Naive thymus-derived CD4-positive, alpha-beta T cell (primary cell): ENCODE measurements at places on chromosomes 12 and 14. TPM values are rescaled to one million over a fixed set of nuclear protein-coding genes. Genes with fewer than 3 reads are reported as not detected.

The SLC25A47 gene
- total RNA-seq, result not detected

The SLC35E3 gene
- 8.6 and 9.0 TPM in 2 replicates for total RNA-seq

The TAS2R7 gene
- total RNA-seq, result not detected

- H3K27me3 ChIP-seq, result no peaks in the 10 kb centered on the region
- H3K4me3 ChIP-seq, result no peak overlapping the region
- DNase-seq, result no peak
Measured at GRCh38 chr12:26878661-26879119, 45.7 kb upstream of the ITPR2 start.

DNA sequence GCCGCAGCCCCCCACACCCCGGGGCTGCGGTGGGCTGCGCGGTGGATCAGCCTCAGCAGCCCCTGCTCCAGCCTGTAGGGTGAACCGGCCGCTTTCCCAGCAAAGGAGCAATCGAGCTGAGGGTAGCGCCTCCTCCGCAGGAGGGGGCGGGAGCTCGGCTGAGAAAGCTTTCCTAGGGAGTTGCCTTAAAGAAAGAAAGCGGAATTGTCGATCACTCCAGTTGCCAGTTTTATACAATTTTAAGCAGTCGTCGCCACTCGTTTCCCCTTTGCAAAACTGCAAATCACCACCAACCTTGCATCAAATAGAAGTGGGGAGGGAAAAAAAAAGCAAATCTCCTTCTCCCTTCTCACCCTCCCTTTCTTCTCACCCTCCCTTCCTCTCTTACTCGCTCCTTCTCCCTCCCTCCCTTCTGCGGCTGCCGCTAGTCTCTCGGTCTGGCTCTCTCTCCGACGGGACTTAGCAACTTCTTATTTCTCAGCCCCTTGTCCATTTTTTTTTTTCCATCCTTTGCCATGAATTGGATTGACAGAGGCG lies at the start of gene PDE3A:
Gene PDE3A, plus strand, starts transcription at position 424 of the 537 bp plus-strand sequence. CDS start 748 bp downstream, outside the sequence.
- DNase-seq, result no peak
- H3K4me1 ChIP-seq, result no peaks in the 10 kb centered on the region
- H3K27me3 ChIP-seq, result no peaks in the 10 kb centered on the region
- H3K4me3 ChIP-seq, result no peak within 1 kb of the TSS
- no peak within 1 kb of the TSS for H3K27ac ChIP-seq

GRCh38 chr12:75856235-75856634 lies 175.3 kb downstream of the PHLDA1 start:
- H3K4me1 ChIP-seq, result no peaks in the 10 kb centered on the region
- no peak for DNase-seq
- H3K27me3 ChIP-seq, result no peaks in the 10 kb centered on the region
- no peak overlapping the region for H3K4me3 ChIP-seq
- H3K27ac ChIP-seq, result no peak overlapping the region

- no peak overlapping the region for H3K27ac ChIP-seq
- H3K27me3 ChIP-seq, result no peaks in the 10 kb centered on the region
- no peaks in the 10 kb centered on the region for H3K36me3 ChIP-seq
- H3K4me3 ChIP-seq, result no peak overlapping the region
- DNase-seq, result no peak
Measured at GRCh38 chr14:90201344-90201743, 55.0 kb upstream of the PSMC1 start.

DNA sequence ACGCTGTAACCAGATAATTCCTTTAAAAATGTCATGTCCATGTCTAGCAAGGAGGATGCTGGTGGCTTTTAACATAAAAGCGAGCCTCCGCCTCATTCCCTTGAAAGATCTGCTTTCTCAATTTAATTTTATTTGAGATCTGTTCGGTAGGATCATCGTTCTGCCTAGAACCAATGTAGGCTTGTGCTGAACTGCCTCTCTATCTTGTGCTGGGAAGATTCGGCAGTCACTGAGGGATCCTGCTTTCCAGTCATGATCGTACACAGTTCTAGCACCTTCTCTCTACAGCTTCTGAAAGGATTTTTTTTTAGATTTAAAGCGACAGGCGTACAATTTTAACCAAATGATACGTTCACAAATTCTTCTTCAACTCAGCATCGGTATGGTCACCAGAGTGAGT lies 54.3 kb downstream of the PEBP1 start:
- no peak overlapping the region for H3K4me3 ChIP-seq
- no peaks in the 10 kb centered on the region for H3K27me3 ChIP-seq
- H3K27ac ChIP-seq, result no peak overlapping the region
- no peaks in the 10 kb centered on the region for H3K4me1 ChIP-seq
- peaks cover 28% of the 10 kb centered on the region for H3K36me3 ChIP-seq

GRCh38 chr14:60867503-60868172 lies 113.2 kb downstream of the TRMT5 start:
- no peaks in the 10 kb centered on the region for H3K36me3 ChIP-seq
- H3K4me3 ChIP-seq, result no peak overlapping the region
- no peak overlapping the region for H3K27ac ChIP-seq
- no peaks in the 10 kb centered on the region for H3K4me1 ChIP-seq
- no peak for DNase-seq
- H3K27me3 ChIP-seq, result no peaks in the 10 kb centered on the region

- no peak for DNase-seq
- no peaks in the 10 kb centered on the region for H3K27me3 ChIP-seq
- H3K36me3 ChIP-seq, result no peaks in the 10 kb centered on the region
- no peak overlapping the region for H3K4me3 ChIP-seq
Measured at GRCh38 chr14:81555051-81555450, 21.4 kb upstream of the SEL1L start.

GRCh38 chr14:67444395-67444794 lies 32.4 kb upstream of the PLEK2 start:
- no peaks in the 10 kb centered on the region for H3K27me3 ChIP-seq
- H3K4me3 ChIP-seq, result no peak overlapping the region
- H3K4me1 ChIP-seq, result no peaks in the 10 kb centered on the region
- H3K36me3 ChIP-seq, result no peaks in the 10 kb centered on the region
- H3K27ac ChIP-seq, result no peak overlapping the region

DNA sequence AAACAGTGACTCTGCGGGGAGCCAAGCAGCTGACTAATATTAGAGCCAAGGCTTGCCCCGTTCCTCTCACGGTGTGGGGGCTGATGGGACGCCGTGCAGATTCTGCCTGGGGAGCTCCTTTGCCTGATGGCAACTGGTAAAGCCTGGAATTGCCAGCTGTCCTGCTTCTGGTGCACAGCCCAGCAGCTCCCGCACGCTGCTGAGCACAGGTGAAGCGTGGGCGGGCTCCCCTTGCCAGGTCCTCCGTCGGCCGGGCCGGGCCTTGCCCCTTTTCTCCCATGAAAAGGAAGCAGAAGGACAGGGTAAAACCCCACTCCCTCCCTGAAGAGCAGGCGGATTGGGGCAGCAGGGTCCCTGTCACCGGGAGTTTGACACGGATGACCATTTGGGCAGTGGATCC lies 79.0 kb downstream of the WDR20 start:
- no peaks in the 10 kb centered on the region for H3K4me1 ChIP-seq
- no peak for DNase-seq
- H3K4me3 ChIP-seq, result no peak overlapping the region
- H3K36me3 ChIP-seq, result no peaks in the 10 kb centered on the region

DNA sequence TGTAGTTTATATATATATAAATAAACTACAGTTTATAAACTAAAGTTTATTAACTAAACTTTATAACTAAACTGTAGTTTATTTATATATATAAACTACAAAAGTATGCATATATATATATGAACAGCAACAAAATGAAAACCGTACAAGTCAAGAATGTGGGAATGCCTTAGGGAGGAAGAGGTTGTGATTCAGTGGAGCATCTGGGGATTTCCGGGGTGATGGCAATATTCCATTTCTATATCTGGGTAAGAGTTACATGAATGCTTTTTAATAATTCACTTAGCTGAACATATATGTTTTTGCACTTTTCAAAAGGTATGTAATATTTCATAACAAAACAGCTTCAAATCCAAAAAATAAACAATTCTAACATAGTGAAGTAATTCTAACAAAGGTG lies 30.1 kb upstream of the CAND1 start:
- no peaks in the 10 kb centered on the region for H3K4me1 ChIP-seq
- no peaks in the 10 kb centered on the region for H3K36me3 ChIP-seq
- no peak overlapping the region for H3K27ac ChIP-seq
- H3K4me3 ChIP-seq, result no peak overlapping the region
- no peak for DNase-seq

DNA sequence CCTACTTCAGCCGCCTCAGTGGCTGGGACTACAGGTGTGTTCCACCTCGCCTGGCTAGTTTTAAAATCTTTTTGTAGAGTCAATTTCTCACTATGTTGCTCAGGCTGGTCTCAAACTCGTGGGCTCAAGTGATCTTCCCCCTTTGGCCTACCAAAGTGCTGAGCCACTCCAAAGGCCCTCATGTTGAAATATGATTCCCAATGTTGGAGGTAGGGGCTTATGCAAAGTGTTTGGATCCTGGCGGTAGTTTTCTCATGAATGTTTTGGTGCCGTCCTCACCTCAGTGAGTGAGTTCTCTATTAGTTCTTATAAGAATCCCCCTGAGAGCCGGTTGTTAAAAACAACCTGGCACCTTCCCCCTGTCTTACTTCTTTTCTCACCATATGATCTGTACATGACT lies 784.6 kb downstream of the TMTC2 start:
- no peak overlapping the region for H3K4me3 ChIP-seq
- H3K27me3 ChIP-seq, result no peaks in the 10 kb centered on the region

DNA sequence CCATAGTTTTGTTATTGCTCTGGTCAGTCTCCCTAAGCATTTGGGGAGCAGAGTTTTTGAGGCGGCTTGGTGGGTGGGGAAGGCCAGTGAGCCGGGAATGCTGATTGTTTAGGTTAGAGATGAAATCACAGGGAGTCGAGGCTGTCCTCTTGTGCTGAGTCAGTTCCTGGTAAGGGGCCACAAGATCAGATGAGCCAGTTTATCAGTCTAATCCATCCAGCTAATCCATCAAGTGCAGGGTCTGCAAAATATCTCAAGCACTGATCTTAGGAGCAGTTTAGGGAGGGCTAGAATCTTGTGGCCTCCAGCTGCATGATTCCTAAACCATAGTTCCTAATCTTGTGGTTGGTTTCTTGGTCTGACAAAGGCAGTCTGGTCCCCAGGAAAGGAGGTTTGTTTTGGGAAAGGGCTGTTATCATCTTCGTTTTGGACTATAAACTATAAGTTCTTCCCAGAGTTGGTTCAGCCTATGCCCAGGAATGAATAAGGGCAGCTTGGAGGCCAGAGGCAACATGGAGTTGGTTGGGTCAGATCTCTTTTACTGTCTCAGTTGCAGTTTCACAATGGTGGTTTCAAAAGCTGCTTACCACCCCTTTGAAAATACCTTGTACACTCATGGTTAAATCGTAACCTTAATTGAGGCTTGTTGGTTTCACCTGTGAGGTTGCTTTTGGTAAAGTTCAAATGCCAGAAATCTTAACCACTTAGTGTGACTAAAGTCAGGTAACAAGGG lies 33.6 kb upstream of the HIGD1C start:
- no peak overlapping the region for H3K27ac ChIP-seq
- H3K4me3 ChIP-seq, result no peak overlapping the region
- no peak for DNase-seq
- H3K4me1 ChIP-seq, result no peaks in the 10 kb centered on the region

GRCh38 chr14:45298423-45299117 lies 45.6 kb upstream of the MIS18BP1 start:
- no peak overlapping the region for H3K27ac ChIP-seq
- no peaks in the 10 kb centered on the region for H3K4me1 ChIP-seq
- no peak for DNase-seq
- no peaks in the 10 kb centered on the region for H3K36me3 ChIP-seq
- no peak overlapping the region for H3K4me3 ChIP-seq

GRCh38 chr12:99235381-99235780 lies 412.2 kb upstream of the GARIN6 start:
- no peak overlapping the region for H3K4me3 ChIP-seq
- H3K27me3 ChIP-seq, result no peaks in the 10 kb centered on the region
- no peak for DNase-seq
- no peaks in the 10 kb centered on the region for H3K4me1 ChIP-seq
- H3K36me3 ChIP-seq, result no peaks in the 10 kb centered on the region

GRCh38 chr12:3747976-3748619 lies 4.8 kb downstream of the CRACR2A start:
- no peak overlapping the region for H3K27ac ChIP-seq
- H3K36me3 ChIP-seq, result no peaks in the 10 kb centered on the region
- peaks cover 43% of the 10 kb centered on the region for H3K4me1 ChIP-seq
- DNase-seq, result no peak
- H3K27me3 ChIP-seq, result no peaks in the 10 kb centered on the region

DNA sequence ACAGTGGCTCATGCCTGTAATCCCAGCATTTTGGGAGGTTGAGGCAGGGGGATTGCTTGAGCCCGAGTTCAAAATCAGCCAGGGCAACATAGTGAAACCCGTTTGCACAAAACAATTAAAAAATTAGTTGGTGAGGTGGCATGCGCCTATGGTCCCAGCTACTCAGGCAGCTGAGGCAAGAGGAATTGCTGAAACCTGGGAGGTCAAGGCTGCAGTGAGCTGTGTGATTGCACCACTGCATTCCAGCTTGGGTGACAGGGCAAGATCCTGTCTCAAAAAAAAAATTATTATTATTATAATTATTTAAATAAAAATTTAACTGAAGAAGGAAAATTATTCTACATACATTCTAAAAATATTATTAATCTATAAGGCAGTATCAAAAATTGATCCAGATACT lies 164.1 kb downstream of the ITPR2 start:
- DNase-seq, result no peak
- no peak overlapping the region for H3K27ac ChIP-seq
- no peaks in the 10 kb centered on the region for H3K27me3 ChIP-seq
- peaks cover 4% of the 10 kb centered on the region for H3K36me3 ChIP-seq
- H3K4me3 ChIP-seq, result no peak overlapping the region
